ENCODE measurements at places on chromosomes 5 and 9.
A peak's percentile ranks its signal among the peaks of the same experiment; 100 is the strongest.

DNA sequence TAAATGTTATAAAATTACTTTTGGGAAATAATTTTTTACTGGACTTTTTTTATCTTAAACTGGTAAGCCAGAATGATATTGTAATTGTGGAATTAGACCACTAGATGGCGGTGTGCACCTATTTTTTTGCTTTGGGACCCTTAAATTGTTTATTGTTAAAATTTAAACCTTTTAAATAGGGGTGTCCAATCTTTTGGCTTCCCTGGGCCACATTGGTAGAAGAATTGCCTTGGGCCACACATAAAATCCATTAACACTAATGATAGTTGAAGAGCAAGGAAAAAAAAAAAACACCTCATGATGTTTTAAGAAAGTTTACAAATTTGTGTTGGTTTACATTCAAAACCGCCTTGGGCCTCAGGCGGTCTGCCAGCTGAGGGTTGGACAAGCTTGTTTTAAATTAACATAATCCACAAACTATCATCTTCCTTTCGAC lies 28.4 kb upstream of the GADD45G start:
- DNase-seq: no peak

GRCh38 chr9:99038484-99038820 lies 66.5 kb upstream of the TGFBR1 start:
- no peak for DNase-seq

DNA sequence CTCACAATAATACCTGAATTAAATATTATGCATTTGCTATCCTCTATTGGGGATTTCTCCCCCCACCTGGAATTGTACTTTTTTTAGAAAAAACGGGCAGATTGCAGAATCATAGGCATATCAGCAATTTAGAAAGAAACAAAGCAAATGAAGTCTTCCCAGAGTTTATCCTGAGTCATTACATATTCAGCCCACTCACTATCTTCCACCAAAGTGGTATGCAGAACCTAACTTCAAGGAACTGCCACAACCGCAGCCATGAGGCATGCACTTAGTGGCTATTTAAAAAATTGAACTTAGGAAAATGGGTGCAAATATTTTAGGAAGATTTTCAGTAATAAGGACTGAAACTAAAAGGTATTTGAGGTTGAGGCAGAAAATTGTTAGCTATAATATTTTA lies 48.6 kb downstream of the UBAP1 start:
- no peak for DNase-seq

DNA sequence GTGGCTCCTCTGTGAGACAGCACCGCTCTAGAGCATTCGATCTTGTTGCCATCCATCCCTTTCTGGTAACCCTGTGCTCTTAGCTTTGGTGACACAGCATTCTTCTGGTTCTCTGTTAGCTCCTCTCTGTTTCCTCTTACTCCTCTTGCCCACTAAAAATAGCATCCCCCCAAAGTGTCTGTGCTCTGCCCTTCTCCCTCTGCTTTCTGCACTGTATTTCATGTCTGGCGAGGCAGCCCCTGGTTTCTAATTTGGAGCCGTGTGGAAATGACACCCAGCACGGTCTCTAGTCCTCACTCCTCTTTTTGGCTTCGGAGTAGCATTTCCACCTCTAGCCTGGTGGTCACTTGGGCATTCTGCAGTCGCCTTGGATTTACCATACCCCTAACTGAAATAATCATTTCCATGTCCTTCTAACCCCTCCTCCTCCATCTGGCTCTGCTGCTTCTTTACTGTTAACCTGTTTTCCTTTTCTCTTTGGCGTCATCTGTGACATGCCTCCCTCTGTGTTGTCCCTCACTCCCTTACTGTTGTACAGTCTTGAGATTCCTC lies 23.8 kb downstream of the NPR3 start:
- no peak for DNase-seq

- DNase-seq: no peak
Measured at GRCh38 chr5:164296603-164297080, 791.2 kb downstream of the MAT2B start.

GRCh38 chr9:33197279-33198152 lies 30.4 kb upstream of the B4GALT1 start:
- no peak for DNase-seq

GRCh38 chr5:174571662-174572397 lies 152.6 kb upstream of the MSX2 start:
- peak; percentile 20 for DNase-seq

- DNase-seq: no peak
Measured at GRCh38 chr5:132228241-132229035, 785 bp upstream of the P4HA2 start.
